ENCODE measurements at places on chromosomes 7 and 10.

DNA sequence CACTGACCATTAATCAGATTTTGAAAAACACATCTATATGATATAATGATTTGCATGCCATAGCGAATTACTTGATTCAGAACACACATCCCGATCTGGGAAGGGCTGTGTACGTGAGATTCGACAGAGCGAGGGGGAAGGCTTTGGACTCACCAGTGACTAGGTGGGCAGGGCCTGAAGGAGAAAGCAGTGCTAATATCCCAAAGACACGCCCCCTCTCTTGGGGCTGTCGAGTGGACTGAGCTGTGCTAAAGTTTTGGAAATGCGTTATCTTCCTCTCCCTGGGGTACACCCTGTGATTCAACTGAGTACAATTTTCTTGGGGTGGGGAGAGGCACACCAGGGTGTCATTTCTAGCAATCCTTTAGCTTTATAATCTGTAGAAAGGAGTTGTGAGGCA is 1.8 kb downstream of the LRRC17 start:
- DNase-seq = no peak

GRCh38 chr7:31782411-31782991 is 95.5 kb downstream of the PPP1R17 start:
- DNase-seq = no peak

GRCh38 chr10:65341323-65341925 is 1584.4 kb upstream of the LRRTM3 start:
- no peak for DNase-seq

- no peak for DNase-seq
These were observed 106.4 kb downstream of the TAX1BP1 start for GRCh38 chr7:27846388-27846787.

GRCh38 chr7:127258111-127258510 is 5.4 kb upstream of the GRM8 start:
- no peak for DNase-seq

DNA sequence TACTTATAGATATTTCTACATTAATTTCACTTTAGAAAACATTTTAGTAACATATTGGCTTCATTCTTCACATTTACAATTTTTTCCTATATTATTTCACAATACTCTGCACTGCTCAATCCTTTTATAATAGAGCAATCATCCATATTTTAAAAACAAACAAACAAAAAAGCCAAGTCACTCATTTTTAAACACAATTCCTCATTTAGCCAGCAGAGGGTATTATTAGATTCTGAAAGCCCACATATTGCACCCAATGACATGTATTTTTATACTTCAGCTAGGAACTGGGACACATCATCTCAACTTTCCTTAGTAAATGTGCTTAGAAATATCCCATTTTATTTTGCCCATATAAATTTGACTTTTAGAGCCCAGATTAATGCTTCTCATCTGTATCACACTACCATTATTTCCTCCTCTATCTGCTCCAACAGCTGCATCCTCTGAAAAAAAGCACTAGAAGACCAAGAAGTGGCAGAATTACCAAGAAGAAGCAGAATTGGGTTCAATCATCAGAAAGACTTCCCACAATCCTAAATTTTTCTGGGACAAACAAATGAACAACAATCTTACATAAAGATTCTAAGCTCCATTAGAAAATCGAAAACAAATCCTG is 29.5 kb downstream of the CTNNA3 start:
- no peak for DNase-seq
